ENCODE measurements at places on chromosomes 1 and 21. TPM values are rescaled to one million over a fixed set of nuclear protein-coding genes. Genes with fewer than 3 reads are reported as not detected.

DNA sequence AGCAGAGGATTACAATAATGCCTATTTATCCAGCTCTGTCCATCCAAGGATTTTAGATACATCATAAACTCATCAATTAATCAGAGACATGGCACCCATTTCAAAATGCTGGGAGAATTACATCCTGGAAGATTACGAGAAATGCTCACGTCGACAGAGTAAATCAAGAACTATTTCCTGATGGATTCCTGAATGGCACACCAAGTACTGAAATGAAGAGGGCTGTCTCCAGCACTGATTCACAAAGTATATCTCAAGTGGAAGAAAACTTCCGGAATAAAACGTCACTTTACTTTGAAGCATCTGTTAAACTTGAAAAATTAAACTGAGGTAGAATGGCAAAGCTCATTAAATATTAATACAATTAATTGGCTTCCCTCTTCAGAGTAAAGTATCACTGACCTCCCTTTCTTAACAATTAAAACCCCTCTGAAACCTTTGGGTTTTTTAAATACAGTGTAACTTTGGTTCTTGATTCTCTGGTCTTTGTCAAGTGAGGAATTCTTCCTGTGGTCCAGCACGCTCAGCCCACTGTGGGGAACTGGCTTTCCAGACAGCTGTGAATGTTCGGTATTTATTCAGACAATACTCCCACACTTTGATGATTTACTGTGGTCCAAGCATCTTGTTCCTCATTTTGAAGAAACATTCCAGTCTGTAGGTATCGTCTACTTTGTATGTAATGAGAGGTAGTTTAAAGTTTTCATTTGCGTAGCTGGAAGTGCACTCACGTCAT lies 288.0 kb downstream of the NFIA start:
- DNase-seq: no peak
- no peak overlapping the region for H3K4me3 ChIP-seq
- peaks cover 1% of the 10 kb centered on the region for H3K4me1 ChIP-seq
- H3K36me3 ChIP-seq: no peaks in the 10 kb centered on the region
- no peaks in the 10 kb centered on the region for H3K27me3 ChIP-seq

GRCh38 chr1:40886318-40887011 lies 24.3 kb upstream of the CITED4 start:
- peaks cover 1% of the 10 kb centered on the region for H3K4me1 ChIP-seq
- H3K4me3 ChIP-seq: no peak overlapping the region
- no peak overlapping the region for H3K27ac ChIP-seq
- DNase-seq: no peak
- no peaks in the 10 kb centered on the region for H3K36me3 ChIP-seq

Gene KCNK2
- 0.36 TPM for polyA plus RNA-seq

- no peak overlapping the region for H3K4me3 ChIP-seq
- no peaks in the 10 kb centered on the region for H3K4me1 ChIP-seq
- no peak for DNase-seq
- no peaks in the 10 kb centered on the region for H3K27me3 ChIP-seq
- no peak overlapping the region for H3K27ac ChIP-seq
These were observed 330.1 kb downstream of the PLPP3 start for GRCh38 chr1:56249234-56249633.

GRCh38 chr1:50060279-50060678 lies 36.5 kb upstream of the AGBL4 start:
- H3K4me1 ChIP-seq: no peaks in the 10 kb centered on the region
- H3K27me3 ChIP-seq: no peaks in the 10 kb centered on the region
- H3K4me3 ChIP-seq: no peak overlapping the region
- no peak overlapping the region for H3K27ac ChIP-seq

GRCh38 chr1:88768816-88769215 lies 84.7 kb downstream of the PKN2 start:
- peaks cover 1% of the 10 kb centered on the region for H3K4me1 ChIP-seq
- no peaks in the 10 kb centered on the region for H3K36me3 ChIP-seq
- no peaks in the 10 kb centered on the region for H3K27me3 ChIP-seq
- no peak overlapping the region for H3K4me3 ChIP-seq
- no peak overlapping the region for H3K27ac ChIP-seq

DNA sequence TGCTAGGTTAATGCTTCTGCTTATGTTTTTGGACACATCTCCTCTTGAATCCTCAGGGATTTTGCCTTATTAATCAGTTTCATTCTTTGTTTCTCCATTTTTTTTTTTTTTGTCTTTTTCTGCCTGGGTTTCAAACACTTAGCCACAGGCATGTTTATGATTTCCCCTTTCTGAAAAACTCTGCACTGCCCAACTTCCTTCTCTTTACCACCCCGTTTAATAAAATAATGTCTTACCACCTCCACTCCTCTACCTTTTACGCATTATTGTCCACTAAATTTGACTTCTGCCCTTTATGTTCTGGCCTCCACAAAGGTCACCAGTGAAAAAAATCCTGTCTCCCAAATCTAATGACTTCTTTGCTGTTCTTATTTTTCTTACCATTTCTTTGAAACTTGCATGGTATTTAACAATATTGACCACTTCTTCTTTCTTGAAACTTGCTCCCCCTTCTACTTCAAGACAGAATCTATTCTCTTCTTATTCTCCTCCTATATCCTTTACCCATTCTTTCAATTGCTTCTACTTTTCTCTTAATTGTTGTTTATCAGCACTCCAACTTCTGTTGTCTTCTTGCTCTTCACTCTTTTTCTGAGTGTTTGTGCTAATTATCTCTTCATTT lies 150.3 kb downstream of the TNFSF18 start:
- no peak overlapping the region for H3K27ac ChIP-seq
- no peaks in the 10 kb centered on the region for H3K27me3 ChIP-seq
- H3K4me3 ChIP-seq: no peak overlapping the region
- H3K4me1 ChIP-seq: no peaks in the 10 kb centered on the region
- no peak for DNase-seq

DNA sequence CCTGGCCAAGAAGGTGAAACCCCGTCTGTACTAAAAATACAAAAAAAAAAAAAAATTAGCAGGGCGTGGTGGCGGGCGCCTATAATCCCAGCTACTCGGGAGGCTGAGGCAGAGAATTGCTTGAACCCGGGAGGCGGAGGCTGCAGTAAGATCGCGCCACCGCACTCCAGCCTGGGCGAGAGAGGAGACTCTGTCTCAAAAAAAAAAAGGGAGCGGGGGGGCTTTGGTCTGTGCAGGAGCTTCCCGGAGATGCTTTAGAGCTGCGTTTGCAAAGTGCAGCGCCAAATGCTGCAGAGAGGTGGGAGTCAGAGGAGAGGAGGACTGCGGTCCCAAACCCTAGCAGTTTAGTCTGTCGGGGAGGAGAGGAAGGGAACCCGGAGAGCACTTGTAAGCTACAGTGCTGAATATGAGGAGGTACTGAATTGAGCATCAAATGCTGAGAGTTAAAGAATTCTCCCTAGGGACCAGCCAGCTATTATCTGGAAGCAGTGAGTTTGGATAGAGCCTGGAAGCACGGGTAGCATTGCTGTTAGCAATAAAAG lies 569 bp downstream of the FALEC start:
- H3K27ac ChIP-seq: no peak overlapping the region
- H3K4me1 ChIP-seq: no peaks in the 10 kb centered on the region
- no peak for DNase-seq
- peak overlapping the region; percentile 60 for H3K4me3 ChIP-seq
- no peaks in the 10 kb centered on the region for H3K36me3 ChIP-seq

Gene CYP4B1
- polyA plus RNA-seq: 0.38 TPM

- no peak for DNase-seq
- H3K27me3 ChIP-seq: no peaks in the 10 kb centered on the region
- H3K4me3 ChIP-seq: no peak overlapping the region
- H3K36me3 ChIP-seq: no peaks in the 10 kb centered on the region
These were observed 21.6 kb downstream of the KCND3 start for GRCh38 chr1:111967886-111968285.

Gene LCE1D
- not detected for polyA plus RNA-seq

Gene OR2L5
- not detected for polyA plus RNA-seq

Gene WNT3A
- polyA plus RNA-seq: not detected

Gene INAVA
- 0.18 TPM for polyA plus RNA-seq

DNA sequence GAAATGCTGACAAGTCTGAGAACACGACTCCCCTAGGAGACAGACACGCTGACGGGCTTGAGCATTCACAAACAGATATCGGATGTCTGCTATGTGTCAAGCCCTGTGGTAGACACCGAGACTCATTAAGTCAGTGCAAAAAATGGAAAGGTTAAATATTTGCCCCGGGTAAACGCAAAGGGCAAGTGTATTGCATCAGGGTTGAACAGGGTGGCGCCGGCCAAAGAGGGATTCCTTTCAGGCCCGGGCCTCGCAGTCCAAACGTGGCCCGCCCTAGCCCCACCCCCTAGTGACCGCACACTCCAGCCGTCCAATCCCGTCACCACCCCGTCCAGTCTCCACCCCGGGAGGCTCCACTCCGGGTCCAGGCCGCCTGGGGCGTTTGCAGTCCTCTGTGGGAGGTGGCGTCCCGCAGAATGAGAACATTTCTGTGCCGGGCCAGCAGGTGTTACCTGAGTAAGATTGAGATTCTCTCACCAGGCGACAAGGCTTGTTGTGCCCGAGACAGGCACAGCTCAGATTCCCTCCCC lies 16.3 kb upstream of the TMEM9 start:
- peaks cover 2% of the 10 kb centered on the region for H3K4me1 ChIP-seq
- peak overlapping the region; percentile 46 for H3K4me3 ChIP-seq
- DNase-seq: peak; percentile 92
- no peaks in the 10 kb centered on the region for H3K27me3 ChIP-seq
- H3K36me3 ChIP-seq: no peaks in the 10 kb centered on the region

DNA sequence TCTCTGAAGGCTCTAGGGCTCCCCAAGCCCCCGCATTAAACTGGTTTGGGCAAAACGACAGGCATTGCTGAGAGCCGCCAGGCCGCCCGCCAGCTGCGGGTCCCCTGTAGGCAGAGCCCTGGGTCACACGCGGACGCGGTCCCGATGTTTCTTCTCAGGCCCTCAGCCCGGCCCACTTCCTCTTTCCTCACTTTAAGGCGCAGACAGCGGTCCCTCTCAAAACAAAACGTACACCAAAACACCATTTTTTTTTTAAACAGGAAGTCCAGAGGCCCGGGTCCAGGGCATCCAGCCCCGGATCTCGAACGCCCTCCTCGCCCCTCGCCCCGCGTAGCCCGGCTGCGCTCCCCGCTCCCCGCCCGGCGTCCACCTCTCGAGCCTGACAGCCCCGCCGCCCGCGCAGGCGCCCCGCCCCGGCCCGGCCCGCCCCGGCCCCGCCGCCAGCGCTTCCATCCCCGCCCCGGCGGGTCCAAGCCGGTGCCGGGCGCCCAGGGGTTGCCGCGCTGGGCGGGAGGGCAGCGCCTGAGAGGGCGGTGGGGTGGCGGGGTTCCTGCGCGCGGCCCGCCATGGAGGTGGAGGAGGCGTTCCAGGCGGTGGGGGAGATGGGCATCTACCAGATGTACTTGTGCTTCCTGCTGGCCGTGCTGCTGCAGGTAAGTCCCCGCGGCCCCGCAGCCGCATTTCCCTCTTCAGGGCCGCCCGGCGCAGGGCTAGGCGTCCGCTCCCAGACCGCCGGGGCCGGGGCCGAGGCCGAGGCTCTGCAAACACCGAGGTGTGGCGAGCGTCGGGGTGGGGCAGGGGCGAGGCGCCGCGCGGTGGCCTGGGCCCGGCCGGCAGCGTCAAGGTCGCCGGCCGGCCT lies at the start of gene SLC22A15:
SLC22A15 (plus strand) TSS at position 452 of the 859 bp plus-strand sequence; CDS start at position 567, 115 bp downstream.
- H3K4me3 ChIP-seq: peak within 1 kb of the TSS; percentile 50
- H3K27me3 ChIP-seq: no peaks in the 10 kb centered on the region
- H3K27ac ChIP-seq: no peak within 1 kb of the TSS
- DNase-seq: peak; percentile 17
- H3K4me1 ChIP-seq: no peaks in the 10 kb centered on the region

- H3K27me3 ChIP-seq: no peaks in the 10 kb centered on the region
- DNase-seq: no peak
- no peaks in the 10 kb centered on the region for H3K36me3 ChIP-seq
- peaks cover 8% of the 10 kb centered on the region for H3K4me1 ChIP-seq
These were observed 309 bp downstream of the NSL1 start for GRCh38 chr1:212791261-212791675.

- H3K4me3 ChIP-seq: no peak overlapping the region
- no peak overlapping the region for H3K27ac ChIP-seq
- no peaks in the 10 kb centered on the region for H3K36me3 ChIP-seq
- H3K27me3 ChIP-seq: no peaks in the 10 kb centered on the region
These were observed 82.0 kb upstream of the ATP1A1 start for GRCh38 chr1:116291024-116291423.

DNA sequence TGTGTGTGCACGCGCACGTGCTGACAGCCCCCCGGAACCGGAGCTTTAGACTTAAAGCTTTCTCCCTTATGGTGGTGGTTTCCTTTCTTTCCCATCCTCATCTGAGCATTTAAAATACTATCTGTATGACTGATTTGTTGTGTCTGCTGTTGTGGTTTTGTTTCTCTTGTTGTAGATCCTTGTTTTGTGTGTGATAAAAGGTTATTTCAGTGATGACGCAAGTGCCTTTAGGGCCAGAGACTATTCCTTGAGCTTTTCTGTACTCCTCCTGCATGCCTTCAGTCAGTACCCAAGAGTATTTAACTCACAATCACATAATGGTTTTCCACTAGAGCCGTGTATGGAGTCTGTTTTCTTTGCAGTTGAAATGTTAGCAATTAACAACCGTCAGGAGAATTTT lies 45.4 kb downstream of the LCA5L start:
- no peak for DNase-seq
- H3K4me1 ChIP-seq: no peaks in the 10 kb centered on the region
- no peak overlapping the region for H3K27ac ChIP-seq
- no peaks in the 10 kb centered on the region for H3K36me3 ChIP-seq
- no peaks in the 10 kb centered on the region for H3K27me3 ChIP-seq

- no peaks in the 10 kb centered on the region for H3K27me3 ChIP-seq
- peak; percentile 74 for DNase-seq
- no peaks in the 10 kb centered on the region for H3K36me3 ChIP-seq
- no peak overlapping the region for H3K27ac ChIP-seq
- H3K4me1 ChIP-seq: peaks cover 2% of the 10 kb centered on the region
- H3K4me3 ChIP-seq: no peak overlapping the region
These were observed 27.2 kb downstream of the XCL1 start for GRCh38 chr1:168603501-168604110.

Gene ADAMTS5
- 11.0 TPM for polyA plus RNA-seq

- H3K4me1 ChIP-seq: no peaks in the 10 kb centered on the region
- no peak overlapping the region for H3K4me3 ChIP-seq
- H3K27me3 ChIP-seq: no peaks in the 10 kb centered on the region
- DNase-seq: no peak
- no peak overlapping the region for H3K27ac ChIP-seq
These were observed 25.0 kb downstream of the TATDN3 start for GRCh38 chr1:212816567-212817278.

Measured in ovary (tissue), 10 donors.